AG04450 (cell line): ENCODE measurements at places on chromosomes 2 and 18. TPM values are rescaled to one million over a fixed set of nuclear protein-coding genes. Genes with fewer than 3 reads are reported as not detected.

GRCh38 chr18:74862094-74862493 lies 264.4 kb downstream of the ZNF407 start:
- DNase-seq = no peak

DNA sequence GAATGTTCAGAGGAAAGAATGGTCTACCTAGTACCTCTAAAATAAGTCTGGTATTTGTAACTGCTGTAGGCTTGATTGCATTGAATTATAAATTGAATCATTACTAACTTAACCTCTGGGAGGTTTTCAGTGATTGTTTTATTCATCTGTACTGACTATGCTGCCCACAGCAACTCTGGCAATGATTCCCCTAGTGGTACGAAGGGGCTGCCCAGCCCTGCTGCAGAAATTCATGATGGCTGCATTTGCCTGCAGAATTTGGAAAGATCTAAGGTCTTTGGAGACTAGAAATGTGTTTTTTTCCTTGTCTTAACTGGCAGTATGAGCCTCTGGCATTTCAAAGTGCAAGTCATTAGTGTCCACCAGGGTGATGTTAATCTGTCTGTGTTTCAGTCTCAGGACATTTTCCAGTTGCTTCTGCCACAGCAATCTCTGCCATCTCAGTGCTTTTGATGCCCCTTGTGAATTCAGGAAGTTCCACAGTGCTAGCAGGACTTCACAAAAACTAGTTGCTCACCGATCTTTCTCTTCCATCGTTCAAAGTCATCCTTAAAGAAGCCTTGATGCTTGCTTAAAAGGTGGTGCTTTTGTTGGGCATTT lies 13.4 kb upstream of the LRPPRC start:
- no peak for DNase-seq

The MLPH gene
- polyA plus RNA-seq = 15.5 and 15.6 TPM in 2 replicates

DNA sequence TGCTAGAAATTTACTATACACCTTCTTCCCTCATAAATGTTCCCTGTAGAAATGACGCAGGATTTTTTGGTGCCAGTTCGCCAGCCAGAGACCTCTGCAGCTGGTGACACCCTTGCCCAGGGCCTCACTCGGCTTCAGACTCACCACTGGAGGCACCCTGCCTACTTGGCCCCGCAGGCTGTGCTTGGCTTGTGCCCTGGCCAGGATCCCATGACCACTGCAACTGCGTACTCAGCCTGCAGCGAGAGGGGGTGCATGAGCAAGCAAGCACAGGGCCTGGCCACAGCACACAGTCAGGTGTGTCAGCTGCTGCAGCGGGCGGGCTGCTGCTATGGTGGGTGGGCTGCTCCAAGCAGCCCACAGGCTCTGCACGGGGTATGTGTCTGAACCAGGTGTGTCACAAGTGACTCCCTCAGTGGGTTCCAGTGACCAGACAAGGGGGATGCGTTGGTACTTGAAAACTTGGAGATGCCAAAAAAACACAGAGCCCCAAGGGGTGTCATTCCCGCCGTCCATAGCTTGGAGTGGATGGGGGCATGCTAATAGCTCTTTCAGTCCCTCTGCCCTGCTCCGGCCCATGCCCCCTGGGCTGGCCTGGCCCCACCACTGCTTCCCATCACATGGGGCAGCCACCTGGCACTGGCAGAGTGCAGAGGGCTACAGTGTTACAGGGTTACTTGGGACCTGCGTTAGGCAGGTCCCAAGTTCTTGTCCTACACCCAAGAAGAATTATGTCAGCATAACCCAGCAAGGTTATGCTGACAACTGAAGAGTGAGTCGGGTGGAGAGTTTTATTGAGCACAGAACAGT lies 46.6 kb upstream of the TANC1 start:
- DNase-seq = no peak

DNA sequence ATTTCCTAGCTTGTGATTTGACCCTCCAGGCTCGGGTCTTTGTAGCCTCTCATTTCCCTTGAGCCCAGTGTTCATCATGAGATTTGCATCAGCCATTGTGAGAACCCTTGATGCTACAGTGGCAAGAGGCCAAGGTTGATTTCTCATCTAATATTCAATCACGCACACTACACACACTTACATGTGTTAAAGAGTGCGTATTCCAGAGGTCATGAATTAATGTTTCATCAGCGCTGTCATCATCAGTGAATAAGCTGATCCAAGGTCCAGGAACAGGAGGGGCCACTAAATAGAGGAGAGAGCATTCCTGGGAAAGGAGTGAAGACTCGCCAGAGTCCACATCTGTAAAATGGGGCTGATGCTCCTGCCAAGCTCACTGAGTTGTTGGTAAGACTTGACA lies 276.1 kb upstream of the SIX2 start:
- DNase-seq = no peak

GRCh38 chr2:240585101-240585500 lies 1.4 kb upstream of the CAPN10 start:
- DNase-seq = no peak

The CTLA4 gene
- not detected in 2 replicates for polyA plus RNA-seq
